ENCODE measurements at places on chromosomes 7 and 10.

DNA sequence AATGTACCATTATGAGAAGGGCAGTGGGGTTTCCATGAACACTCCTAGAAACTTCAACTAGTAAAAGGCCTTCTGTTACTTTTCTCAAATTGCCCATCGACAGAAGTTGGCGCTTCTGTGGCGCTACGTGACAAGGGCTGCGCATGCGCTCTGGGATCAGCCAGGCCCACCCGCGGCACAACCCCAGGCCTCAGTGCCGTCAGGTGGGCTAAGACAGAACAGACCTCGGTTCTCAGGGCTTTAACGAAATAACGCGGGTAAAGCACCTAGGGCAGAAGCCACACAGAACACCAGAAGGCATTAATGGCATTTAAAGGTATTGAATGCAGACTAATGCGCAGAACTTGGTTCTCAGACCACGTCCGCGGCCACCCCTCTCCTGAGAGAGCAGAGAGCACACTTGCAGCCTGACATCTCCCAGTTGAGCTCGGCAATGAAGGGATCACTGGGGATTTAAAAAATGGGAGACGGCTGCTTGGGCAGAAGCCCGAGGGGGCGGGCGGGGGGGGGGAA lies 67.6 kb upstream of the CTNNA3 start:
- peak; percentile 59 for DNase-seq

- no peak for DNase-seq
These were observed 150.9 kb downstream of the ZNF22 start for GRCh38 chr10:45151467-45152214.

- no peak for DNase-seq
These were observed 55.6 kb upstream of the ARID5B start for GRCh38 chr10:61845950-61846268.

- DNase-seq, result no peak
These were observed 140.4 kb downstream of the PIP4K2A start for GRCh38 chr10:22573820-22574569.

- DNase-seq, result no peak
These were observed 42.5 kb downstream of the SORCS3 start for GRCh38 chr10:104683567-104683966.
